Lower lobe of right lung (tissue), 2 donors: ENCODE measurements at places on chromosomes 3 and 15. TPM values are rescaled to one million over a fixed set of nuclear protein-coding genes. Genes with fewer than 3 reads are reported as not detected.

DNA sequence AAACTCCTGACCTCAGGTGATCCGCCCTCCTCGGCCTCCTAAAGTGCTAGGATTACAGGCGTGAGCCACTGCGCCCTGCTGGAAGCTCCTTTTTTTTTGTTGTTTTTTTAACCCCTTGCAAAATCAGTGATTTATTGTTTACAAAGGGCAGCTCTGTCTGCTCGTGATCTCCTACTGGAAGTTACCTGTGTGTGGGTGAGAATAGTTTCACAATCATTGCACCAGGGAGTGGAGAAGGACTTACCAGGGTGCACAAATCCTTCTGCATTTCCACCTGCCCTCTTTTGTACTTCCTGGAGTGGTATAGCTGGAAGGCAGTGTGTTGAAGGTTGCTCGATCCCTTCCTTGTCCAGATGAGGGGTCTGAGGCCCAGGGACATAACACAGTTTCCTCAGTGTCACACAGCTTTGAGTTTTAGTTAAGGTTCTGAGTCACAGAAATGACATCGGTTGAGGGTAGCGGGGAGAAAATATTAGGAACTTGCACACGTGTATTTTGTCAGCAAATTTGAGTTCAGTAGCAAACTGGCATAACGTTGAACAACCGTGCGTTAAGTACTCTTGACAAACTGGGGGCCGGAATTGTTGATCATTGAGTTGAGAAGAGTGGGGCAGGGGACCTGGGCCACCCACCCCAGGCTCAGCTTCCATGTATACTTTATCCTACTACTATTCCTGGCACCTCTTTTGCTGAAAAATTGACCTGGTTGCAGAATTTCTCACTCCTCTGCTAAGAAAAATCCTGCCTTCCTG is 11.3 kb upstream of the TRAK1 start:
- H3K36me3 ChIP-seq = no peaks in the 10 kb centered on the region
- no peak for DNase-seq
- H3K4me3 ChIP-seq = no peak overlapping the region
- H3K27ac ChIP-seq = peak overlapping the region; percentile 56
- peaks cover 35% of the 10 kb centered on the region for H3K4me1 ChIP-seq

- H3K36me3 ChIP-seq = peaks cover 14% of the 10 kb centered on the region
- H3K27me3 ChIP-seq = peaks cover 23% of the 10 kb centered on the region
- DNase-seq = no peak
- no peak overlapping the region for H3K4me3 ChIP-seq
Measured at GRCh38 chr3:47581422-47581821, 2.8 kb upstream of the CSPG5 start.

- H3K27ac ChIP-seq = no peak overlapping the region
- H3K27me3 ChIP-seq = peaks cover 38% of the 10 kb centered on the region
- H3K4me1 ChIP-seq = no peaks in the 10 kb centered on the region
- peak; percentile 50 for DNase-seq
Measured at GRCh38 chr3:9552252-9552999, 1.2 kb downstream of the LHFPL4 start.

- H3K27ac ChIP-seq = peak overlapping the region; percentile 67
- no peaks in the 10 kb centered on the region for H3K27me3 ChIP-seq
- H3K36me3 ChIP-seq = peaks cover 12% of the 10 kb centered on the region
Measured at GRCh38 chr3:124846189-124846588, 41.0 kb downstream of the ITGB5 start.

Gene GHRL
- total RNA-seq = 2.5 TPM
